ENCODE measurements at places on chromosomes 13 and 19.

- DNase-seq, result no peak
These were observed 59.7 kb downstream of the DLEU7 start for GRCh38 chr13:50783717-50784290.

- no peak for DNase-seq
These were observed 37.1 kb upstream of the ISYNA1 start for GRCh38 chr19:18475004-18475453.

GRCh38 chr13:70623239-70623638 is 515.0 kb upstream of the KLHL1 start:
- DNase-seq, result peak; percentile 3

DNA sequence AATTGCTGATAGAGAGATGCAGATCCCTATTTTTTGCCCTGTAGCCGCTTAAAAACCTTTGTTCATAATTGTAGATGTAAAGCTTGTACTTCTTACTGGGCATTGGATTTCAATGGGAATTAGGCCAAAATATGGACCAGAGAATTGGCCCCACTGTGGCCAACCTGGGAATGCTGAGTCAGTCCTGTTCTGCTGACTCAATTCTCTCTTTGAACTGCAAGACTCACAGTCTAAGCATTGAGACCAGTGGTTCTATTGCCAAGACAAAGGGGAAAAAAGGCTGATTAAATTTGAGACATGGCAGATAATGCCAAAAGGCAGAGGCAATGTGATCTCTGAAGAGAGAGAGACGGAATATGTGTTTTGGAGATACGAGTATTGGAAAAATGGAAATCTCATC is 72.5 kb upstream of the UBL3 start:
- peak; percentile 87 for DNase-seq

DNA sequence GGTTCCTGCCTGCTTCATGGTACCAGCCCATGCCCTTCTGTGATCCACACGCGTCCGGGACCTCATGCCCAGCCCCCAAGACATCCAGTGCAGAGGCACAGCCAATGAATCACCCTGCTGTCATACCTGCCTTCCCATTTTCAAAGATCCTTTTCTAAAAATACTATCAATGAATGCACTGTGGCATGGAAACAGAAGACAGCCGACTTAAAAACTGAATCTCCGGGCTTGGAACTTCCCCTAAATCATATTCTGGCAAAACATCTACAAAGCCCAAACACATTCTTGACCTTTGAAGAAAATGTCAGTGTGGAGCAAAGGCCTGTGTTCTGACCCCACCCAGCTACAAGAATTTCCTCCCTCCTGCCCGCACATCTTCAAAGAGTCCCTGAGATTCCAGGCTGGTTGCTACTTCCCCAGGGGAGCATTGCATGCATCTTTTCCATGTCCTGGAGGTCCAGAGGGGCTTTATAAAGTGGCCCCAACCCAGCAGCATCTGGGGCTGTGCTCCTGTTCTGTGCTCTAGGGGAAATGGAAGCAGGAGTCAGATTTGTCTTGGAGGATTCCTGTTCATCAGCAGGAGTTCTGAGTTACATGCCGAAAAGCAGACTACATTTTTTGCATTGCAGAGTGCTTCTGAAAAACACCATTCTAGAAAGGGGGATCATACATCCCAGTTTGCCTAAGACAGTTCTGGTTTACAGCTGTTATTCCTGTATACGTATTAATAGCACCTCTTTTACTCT is 135.2 kb downstream of the USP12 start:
- DNase-seq, result peak; percentile 47

- no peak for DNase-seq
These were observed 10.3 kb upstream of the CNFN start for GRCh38 chr19:42400404-42400803.

GRCh38 chr19:20307127-20307526 is 140.1 kb downstream of the ZNF486 start:
- DNase-seq, result no peak

DNA sequence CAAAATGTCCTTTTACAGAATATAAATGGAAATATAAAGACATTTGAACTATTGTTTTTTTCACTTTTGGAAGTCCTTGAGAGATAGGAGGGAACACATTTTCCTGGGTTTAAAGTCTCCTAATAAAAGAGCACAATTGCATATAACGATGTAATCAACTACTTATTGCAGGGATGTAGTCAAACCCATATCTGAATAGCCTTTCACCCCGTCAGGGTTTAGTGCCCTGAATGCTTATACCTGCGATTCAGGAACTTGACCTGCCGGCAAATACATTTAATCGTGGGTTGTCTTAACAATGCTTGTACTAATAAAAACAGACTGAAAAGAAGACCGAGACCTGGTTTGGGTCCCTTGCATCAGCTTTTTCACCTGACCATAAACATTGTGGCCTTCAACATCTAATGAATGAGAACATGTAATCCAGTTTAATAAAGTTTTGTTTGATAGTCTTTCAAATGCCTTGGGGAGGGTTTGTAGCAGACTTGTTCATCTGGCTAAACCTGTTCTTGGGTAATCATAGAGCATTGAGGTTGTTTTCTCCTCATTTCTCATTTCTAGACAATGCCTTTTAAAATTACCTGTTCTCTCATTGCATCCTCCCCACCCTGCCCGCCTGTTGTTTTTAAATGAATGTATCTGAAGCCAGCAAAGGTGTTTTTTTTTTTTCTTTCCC is 7.0 kb downstream of the KLF5 start:
- no peak for DNase-seq

DNA sequence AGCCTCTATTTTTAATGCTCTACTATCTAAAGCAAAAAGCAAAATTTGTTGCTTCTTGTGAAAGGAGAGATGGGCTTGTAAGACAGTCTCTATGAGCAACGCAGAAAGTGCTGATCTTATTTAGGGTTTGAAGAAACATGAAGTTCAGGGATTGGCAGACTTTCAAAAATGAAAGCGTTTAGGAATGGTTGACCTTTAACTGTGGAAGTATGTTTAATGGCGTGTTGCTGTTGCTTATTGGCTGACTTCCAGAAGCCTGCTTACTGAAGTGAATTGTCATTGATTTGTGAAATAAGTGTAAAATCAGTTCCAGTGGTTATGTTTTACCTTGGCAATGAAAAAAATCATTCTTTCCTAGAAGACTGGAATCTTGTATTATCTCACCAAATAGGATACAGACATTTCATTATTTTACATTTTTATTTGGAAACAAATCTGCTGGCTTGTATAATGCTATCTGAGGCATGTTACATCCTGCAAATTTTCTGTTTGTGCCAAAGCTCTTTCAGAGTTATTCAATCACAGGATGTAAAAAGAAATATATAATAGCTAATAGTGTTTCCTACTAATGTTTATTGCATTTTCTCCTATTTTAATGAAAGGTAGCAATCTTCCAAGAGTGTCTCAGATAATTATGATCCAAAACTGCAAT is 221.3 kb upstream of the SLITRK6 start:
- DNase-seq, result peak; percentile 99

GRCh38 chr19:8319807-8320520 is 1.2 kb downstream of the NDUFA7 start:
- DNase-seq, result no peak

DNA sequence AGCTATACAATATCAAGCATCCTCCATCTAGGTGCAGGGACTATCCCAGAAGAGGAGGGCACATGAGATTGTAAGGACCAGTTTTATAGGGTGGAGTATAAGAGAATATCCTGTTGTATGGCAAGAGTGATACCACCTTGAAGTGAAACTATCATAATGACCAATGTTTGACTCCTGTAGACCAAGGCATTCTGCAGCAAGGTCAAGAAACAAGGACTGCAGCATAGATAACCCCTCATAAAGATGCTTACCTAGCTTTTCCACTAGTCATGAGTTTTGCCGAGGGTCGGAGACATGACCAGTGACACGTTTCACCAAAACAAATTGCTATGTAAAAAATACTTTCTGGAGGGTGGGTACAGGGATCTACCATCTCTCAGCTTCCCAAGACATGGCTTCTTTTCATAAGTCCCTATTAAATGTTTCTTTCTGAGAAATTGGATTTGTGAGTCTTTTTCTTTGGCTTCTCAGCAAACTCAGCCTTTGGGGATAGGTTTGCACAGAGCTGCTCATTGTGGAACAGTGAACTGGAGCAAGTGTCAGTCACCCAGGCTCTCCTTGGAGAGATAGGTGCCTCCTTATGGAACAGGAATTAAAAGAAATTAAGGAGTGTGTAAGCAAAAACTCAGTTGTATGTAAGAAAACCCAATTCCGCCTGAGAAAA is 28.2 kb upstream of the CYSLTR2 start:
- DNase-seq, result no peak

DNA sequence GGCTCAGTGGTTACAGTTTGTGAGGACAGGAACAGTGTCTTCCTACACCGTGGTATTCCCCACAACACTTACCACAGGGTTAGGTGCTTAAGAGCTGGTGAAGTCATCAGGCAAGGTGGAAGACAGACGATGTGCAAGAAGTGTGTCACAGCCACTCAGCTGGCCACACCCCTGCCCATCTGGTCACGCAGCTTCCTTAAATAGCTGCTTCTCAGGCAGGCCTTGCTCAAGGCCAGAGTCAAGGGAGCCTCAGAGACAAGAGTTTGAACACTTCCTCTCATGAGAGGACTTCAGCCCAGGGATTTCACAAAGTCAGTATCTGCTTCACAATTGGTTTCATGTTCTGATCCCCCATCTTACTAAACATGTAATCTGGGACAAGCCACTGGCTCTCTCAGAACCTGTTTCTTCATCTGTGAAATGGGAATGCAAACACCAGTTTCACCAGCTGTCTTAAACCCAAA is 80.3 kb upstream of the FRY start:
- no peak for DNase-seq

GRCh38 chr19:50383001-50383851 is 921 bp upstream of the POLD1 start:
- DNase-seq, result no peak

GRCh38 chr19:47123406-47123805 is 7.2 kb upstream of the SAE1 start:
- DNase-seq, result no peak

GRCh38 chr19:42553292-42554045 is 25.2 kb upstream of the CEACAM1 start:
- peak; percentile 53 for DNase-seq

DNA sequence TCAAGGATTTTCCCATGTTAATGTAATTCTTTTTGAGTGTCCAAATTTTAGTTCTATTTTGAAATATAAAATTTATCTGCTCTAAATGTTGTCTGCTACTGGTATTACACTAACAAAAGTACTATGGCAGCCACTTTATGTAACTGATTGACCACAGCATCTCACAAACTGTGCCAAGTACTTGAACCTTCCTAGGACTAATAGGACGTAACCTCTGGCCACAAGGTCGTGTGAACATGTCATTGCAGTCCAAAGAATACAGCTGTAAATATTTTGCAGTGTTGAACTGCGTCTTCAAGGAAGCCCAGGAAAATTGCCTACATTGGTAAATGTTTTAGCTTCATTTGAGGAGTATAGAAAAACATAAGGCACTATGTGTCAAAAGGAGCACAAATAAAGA is 1.9 kb downstream of the KCTD4 start:
- DNase-seq, result no peak

DNA sequence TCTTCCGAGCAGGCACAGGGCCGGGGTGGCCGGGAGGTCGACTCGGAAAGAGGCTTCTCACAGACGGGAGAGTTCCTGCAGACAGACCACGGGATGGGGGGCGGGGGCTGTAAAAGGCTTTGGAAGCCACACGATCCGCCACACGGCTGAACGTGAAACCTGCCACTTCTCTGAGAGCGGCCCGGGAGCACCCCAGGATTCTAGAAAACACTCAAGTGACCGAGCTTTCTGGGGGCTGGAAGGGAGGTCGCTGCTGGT is 15.6 kb upstream of the SLC39A3 start:
- no peak for DNase-seq

- DNase-seq, result peak; percentile 27
These were observed 25.2 kb downstream of the RXFP2 start for GRCh38 chr13:31764556-31764955.

DNA sequence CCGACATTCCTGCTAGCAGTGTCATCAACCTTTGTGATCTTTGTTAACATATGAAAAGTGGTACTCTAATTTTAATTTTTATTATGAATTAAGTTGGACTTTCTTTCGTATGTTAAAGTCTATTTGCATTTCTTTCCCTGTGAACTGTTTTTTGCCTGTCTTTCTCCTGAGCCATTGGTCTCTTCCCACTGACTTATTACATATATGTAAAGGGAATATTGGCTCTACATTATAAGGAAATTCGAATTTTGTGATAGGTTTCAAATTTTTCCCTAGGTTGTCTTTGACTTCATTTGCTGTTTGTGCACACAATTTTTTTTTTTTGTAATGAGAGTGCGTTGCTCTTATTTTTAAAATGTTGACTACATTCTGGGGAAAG is 442 bp upstream of the CDC16 start:
- no peak for DNase-seq

DNA sequence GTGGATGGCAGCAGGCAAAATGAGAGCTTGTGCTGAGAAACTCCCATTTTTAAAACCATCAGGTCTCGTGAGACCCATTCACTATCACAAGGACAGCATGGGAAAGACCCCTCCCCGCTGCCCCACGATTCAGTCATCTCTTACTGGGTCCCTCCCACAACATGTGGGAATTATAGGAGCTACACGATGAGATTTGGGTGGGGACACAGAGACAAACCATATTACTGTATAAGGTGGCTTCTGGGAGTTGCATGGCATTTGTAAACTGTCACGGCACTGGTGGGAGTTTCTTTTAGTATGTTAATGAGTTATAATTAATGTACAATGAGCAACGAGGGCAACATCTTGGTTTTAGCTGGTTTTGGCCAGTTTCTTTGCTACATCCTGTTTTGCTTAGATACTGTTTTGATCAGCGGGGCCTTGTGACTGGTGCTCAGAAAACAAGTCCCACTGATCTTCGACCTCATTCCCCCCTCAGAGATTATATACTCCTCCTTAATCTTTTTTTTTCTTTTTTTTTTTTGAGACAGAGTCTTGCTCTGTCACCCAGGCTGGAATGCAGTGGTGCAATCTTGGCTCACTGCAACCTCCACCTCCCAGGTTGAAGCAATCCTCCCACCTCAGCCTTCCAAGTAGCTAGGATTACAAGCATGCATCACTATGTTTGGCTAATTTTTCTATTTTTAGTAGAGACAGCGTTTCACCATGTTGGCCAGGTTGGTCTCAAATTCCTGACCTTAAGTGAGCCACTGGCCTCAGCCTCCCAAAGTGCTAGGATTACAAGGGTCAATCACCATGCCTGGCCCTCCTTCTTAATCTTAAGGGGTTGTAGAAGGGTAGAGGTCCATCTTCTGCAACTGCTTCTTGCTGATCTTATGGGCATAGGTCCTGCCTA is 21.3 kb upstream of the ZNF599 start:
- no peak for DNase-seq

GRCh38 chr13:90238413-90238812 is 1109.1 kb upstream of the MIR17HG start:
- DNase-seq, result peak; percentile 2

DNA sequence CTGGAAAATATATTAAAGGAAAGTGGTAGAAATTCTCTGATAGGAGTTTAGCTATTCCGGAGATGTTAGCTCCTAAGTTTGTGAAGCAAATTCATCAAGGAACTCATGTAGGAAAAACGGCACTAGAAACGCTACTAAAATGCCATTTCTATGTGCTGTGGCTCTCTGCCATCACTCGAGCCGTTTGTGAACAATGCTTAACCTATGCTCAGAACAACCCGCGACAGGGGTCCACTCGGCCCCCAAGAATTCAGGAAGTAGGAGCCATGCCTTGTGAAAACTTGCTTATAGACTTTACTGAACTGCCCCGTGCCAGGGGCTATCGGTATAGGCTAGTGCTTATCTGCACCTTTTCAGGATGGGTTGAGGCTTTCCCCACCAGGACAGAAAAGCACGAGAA is 14.2 kb upstream of the SLC15A1 start:
- no peak for DNase-seq
